Cortex of kidney (tissue), 1 donor: ENCODE measurements at places on chromosomes 7 and 10.

- no peak for DNase-seq
Measured at GRCh38 chr7:157003756-157004520, 6.5 kb downstream of the MNX1 start.

DNA sequence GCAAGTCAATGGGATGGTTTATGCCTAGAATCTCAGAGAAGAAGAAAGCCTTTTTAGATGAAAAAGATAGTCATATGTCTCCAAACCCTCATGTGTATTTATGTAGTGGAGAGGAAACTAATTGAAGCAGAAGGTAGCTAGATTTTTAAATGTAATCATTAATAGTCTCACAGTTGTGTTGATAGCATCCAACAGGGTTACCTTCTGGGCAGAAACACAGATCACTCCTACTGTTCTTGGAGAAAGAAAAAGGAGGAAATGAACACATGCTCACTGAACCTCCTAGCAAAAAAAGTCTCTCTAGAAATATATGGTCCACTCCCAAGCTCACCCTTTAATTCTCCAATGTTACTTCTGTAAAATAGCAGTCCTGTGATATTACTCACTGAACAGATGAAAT is 777.2 kb upstream of the C7orf33 start:
- DNase-seq = no peak

GRCh38 chr7:13743226-13743625 is 246.2 kb downstream of the ETV1 start:
- DNase-seq = no peak

DNA sequence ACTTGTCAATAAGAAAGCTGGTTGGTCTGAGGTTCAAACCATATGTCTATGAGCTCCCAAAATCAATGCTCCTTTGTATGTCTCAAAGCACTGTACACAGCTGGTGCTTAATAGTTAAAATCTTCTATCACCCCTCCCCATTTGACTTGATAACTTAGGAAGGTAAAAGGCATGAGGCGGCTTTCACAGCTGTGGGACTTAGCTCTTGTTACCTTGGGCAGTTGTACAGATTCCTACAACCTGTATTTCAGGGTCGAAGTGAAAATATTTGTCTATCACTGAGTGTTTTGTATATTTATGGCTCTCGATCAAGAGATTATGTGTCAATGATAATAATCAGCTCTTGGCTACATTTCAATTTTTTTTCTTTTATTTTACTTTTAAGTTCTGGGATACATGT is 992 bp upstream of the KIFBP start:
- DNase-seq = no peak

DNA sequence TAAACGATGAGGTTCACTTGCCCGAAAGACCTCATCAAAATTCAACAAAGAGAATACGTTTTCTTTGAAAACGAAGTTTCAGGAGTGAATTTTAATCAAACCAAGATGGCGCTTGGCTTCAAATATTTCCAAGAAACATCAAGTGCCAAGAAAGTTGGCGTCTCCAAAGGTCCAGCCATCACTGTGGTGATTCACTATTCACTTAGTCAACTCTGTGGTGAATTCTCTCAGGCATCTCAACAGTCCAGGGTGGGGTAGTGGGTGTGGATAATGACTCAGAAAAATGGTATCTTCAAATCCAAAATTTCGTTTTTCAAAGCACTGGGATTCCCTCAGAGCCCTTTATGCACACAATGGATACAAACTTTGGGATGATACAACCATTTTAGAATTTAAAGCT is 133.1 kb downstream of the SVIL start:
- no peak for DNase-seq

DNA sequence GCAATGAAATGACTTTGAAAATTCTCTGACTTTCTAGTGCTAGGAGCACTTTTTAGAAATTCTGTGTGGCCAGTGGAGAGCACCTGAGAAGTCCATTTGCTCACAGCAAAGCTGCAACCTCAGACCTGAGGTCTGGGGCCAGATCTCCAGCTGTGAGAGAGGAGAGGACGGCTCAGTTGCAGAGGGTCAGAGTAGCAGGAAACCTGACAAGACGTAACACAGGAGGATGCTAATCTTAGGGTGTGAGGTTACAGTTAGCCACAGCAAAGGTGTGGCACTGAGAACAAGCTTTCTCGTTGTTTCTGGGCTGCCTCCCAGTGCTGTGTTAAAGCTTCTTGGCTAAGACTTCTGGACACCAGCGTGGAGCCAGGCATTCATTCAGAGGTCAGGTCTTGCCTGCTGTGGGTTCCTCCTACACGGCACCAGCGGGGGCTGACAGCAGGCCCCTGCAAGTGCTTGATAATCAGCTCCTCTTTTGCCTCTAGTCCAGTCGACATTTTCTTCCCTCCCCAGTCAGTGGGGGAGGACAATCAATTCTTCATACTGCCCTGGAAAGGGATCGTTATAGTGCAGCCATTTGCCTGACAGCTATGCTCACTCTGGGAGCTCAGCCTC is 435.4 kb upstream of the DPP6 start:
- DNase-seq = no peak

DNA sequence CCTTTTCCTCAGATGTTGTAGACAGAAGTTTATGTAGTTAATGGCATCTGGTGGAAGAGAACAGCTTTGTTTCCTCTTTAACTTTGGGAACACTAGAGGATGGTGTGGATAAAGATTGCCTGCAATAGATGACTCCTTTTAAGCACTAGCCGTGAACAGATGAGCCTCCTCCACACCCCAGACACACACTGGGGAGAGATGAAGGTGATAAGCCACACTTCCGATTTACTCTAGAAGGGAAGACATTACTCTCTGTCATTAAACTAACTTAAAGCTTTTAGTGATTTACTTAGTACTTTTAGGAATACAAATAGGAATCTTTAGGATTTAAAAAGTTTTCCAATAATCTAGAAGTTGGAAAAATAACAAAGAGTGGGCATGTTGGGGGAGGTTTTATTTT is 6.8 kb downstream of the HSPA14 start:
- DNase-seq = no peak

GRCh38 chr10:106826716-106827115 is 337.8 kb downstream of the SORCS1 start:
- DNase-seq = no peak

GRCh38 chr10:96263176-96263575 is 8.2 kb downstream of the BLNK start:
- DNase-seq = no peak

DNA sequence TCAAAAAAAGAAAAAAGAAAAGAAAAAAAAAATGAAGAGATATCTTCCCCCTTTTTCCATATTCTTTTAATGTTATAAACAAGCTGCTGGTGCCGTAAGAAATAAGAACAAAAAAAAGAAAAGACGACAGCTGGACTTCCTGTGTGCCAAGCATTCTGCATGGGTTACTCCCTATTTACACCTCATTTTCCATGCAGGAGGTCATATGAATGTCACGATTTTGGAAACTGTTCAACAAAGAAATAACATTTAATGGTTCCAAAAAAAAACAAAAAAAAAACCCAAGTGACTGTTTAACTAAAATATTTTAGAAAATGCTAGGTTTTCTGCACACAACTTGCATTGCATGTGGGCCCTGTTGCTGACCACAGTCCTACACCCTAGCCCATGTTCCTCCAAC is 159.3 kb downstream of the TNS3 start:
- no peak for DNase-seq

DNA sequence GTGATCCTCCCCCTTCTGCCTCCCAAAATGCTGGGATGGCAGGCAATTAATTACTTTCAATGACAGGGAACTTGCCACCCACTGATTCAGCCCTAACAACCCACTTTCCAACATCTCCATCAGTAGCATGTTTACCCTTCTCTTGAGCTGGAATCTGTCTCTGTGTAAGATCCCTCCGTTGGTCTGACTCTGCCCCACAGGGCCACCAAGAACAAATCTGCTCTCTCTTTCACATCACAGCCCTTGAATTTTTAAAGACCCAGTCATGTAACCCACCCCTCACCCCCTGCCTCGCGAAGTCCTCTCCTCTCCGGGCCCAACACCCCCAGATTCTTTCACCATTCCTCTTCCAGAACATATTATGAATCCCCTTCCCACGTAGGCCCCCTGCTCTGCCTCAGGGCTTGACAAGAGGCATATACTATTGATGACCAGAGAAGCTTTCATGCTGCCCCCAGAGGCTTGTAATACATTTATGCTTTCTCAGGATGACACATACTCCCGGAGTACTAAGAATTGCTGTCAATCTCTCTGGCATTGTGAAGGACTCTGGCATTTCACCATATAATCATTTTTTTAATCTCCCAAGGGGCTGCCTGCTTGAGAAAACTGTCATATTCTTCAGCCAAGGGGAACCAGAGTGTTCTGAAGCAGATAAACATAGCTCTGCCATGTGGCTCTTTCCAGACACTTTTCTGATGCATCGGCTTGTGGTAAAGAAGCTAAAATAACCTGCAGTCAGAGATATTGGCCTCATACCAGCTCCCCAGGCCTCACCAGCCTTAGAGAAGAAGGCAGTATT is 179.2 kb upstream of the AUTS2 start:
- DNase-seq = no peak

GRCh38 chr10:59512951-59513350 is 150.6 kb upstream of the FAM13C start:
- DNase-seq = no peak

- DNase-seq = no peak
Measured at GRCh38 chr10:47348661-47349470, 703 bp downstream of the RBP3 start.

DNA sequence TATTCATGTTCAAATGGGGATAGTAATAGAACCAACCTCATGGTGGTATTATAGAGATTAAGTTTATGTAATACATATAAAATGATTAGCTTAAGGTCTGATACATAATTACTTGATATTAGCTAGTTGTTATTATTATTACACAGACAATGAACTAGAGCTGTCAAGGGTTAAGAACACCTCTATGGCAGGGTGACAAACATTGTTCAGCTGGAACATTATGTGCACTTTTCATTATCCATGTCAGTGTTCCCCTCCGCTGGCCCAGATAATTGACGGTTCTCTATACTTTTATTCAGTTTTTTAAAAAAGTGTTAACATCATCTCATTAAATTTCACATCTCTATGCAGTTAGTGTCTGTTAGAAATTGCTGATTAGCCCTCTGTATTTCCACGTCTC is 142.1 kb downstream of the CDK14 start:
- no peak for DNase-seq

DNA sequence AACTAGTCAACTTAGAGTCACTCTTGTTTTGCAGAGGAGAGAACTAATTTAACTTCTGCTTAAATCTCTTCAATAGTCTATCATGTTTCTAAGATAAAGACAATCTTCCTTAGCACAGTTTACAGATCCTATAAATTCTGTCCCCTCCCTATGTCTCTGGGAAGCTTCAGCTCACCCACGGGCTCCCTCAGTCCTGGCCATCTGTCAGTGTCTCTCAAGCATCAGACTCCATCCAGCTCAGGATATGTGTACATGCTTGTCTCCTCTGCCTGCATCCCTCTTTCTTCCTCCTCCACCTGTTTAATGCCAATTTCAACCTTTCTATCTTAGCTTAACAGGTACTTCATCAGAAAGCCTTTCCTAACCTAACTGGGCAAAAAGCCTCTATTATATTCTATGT is 177.1 kb upstream of the PTER start:
- DNase-seq = no peak

GRCh38 chr10:12512332-12513002 is 163.1 kb downstream of the CAMK1D start:
- DNase-seq = no peak

DNA sequence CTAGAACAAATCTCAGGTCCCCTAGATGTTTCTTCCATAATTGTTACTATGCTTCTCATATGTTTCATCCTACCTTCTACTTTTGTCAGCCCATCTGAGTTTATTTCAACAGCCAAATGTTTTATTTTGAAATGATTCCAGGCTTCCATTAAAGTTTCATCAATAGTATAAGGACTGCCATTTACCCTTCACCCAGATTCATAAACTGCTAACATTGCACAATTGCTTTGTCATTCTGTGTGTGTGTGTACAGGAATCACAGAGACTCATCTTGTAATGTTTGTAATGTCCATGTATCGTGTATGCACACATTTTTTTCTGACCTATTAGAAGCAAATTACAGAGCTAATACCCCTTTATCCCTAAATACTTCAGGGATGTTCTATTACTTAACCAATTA is 25.5 kb downstream of the MMRN2 start:
- DNase-seq = no peak
